ENCODE measurements at places on chromosomes 6 and 20. TPM values are rescaled to one million over a fixed set of nuclear protein-coding genes. Genes with fewer than 3 reads are reported as not detected.
A peak's percentile ranks its signal among the peaks of the same experiment; 100 is the strongest.

Gene NKX2-2
- total RNA-seq = not detected

Gene APOBEC2
- not detected for total RNA-seq

Gene VSTM2L
- 0.69 TPM for total RNA-seq

Gene LY6G6D
- total RNA-seq = not detected

Gene DDO
- total RNA-seq = not detected

Gene EPPIN
- total RNA-seq = not detected

Gene RUNX2
- total RNA-seq = 1.1 TPM

- H3K4me3 ChIP-seq = peak overlapping the region; percentile 54
- H3K27me3 ChIP-seq = no peaks in the 10 kb centered on the region
- H3K27ac ChIP-seq = peak overlapping the region; percentile 98
- H3K4me1 ChIP-seq = peaks cover 77% of the 10 kb centered on the region
- H3K36me3 ChIP-seq = no peaks in the 10 kb centered on the region
Observed at GRCh38 chr20:47358672-47359529, 2.4 kb upstream of the ZMYND8 start.

DNA sequence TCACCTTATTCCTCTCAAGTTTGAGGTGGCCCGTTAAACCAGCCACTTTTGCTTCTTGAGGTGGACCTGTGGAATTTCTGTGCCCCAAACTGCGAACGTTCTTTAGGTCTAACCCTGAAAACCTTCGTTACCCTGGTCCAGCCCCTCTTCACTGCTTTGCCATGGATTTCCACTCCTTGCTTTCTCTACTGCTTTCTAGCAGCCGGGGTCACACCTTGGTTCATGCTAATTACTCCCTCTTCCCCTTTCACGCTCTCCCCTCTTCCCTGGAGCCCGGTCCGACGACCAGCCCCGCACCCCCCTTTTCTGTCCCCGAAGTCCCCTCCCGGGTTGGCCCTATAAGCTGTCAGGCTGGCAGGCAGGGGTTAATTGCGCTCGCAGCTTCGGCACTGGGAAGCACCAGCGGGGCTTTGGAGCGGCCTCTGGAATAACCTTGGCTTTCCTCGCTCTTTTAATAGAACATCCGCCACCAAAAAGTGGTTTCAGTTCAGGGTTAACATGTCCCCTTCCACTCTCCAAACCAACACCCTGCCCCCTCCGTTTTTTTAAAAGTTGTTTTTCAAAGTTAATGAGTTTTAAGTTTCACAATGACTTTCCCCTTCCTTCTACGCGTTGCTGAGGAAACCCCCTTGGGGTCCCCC lies 1.4 kb upstream of the HIVEP1 start:
- H3K27ac ChIP-seq = peak overlapping the region; percentile 74
- peaks cover 26% of the 10 kb centered on the region for H3K4me1 ChIP-seq
- H3K36me3 ChIP-seq = no peaks in the 10 kb centered on the region
- H3K4me3 ChIP-seq = peak overlapping the region; percentile 72
- H3K27me3 ChIP-seq = no peaks in the 10 kb centered on the region
- no peak for DNase-seq

DNA sequence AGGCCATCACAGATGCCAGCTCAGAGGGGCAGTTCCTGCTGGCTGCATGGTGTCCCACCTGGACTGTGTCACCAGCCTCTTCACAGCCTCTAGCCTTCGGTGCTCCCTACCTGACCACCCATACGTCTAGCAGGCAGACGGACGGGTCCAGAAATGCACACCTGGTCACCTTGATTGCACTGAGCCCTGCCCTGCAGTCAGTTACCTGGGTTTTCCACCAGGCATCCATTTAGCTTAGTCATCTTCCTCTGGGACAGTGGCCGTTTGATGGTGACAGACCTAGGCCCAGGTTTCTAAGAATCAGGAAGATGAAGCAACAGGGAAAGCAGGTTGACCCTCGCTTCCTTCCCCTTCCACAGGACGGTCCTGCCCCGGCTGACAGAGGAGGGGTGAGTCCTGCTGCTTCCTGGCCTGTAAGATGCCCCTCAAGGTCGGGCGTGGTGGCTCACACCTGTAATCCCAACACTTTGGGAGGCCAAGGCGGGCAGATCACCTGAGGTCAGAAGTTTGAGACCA lies 9.8 kb upstream of the BPI start:
- DNase-seq = no peak
- H3K4me1 ChIP-seq = no peaks in the 10 kb centered on the region
- no peaks in the 10 kb centered on the region for H3K36me3 ChIP-seq
- H3K27ac ChIP-seq = no peak overlapping the region

GRCh38 chr6:44225579-44226325 lies 2.4 kb downstream of the SLC29A1 start:
- H3K27me3 ChIP-seq = no peaks in the 10 kb centered on the region
- no peak overlapping the region for H3K27ac ChIP-seq
- DNase-seq = no peak
- H3K4me3 ChIP-seq = no peak overlapping the region
- peaks cover 25% of the 10 kb centered on the region for H3K36me3 ChIP-seq

GRCh38 chr6:143878272-143878760 lies 14.0 kb downstream of the ZC2HC1B start:
- no peak overlapping the region for H3K4me3 ChIP-seq
- no peaks in the 10 kb centered on the region for H3K36me3 ChIP-seq
- DNase-seq = no peak
- H3K27me3 ChIP-seq = no peaks in the 10 kb centered on the region
- no peaks in the 10 kb centered on the region for H3K4me1 ChIP-seq

- no peaks in the 10 kb centered on the region for H3K36me3 ChIP-seq
- H3K4me3 ChIP-seq = no peak overlapping the region
- H3K27ac ChIP-seq = no peak overlapping the region
- H3K27me3 ChIP-seq = no peaks in the 10 kb centered on the region
- DNase-seq = peak; percentile 23
Observed at GRCh38 chr6:104118274-104118673, 741.4 kb downstream of the HACE1 start.

DNA sequence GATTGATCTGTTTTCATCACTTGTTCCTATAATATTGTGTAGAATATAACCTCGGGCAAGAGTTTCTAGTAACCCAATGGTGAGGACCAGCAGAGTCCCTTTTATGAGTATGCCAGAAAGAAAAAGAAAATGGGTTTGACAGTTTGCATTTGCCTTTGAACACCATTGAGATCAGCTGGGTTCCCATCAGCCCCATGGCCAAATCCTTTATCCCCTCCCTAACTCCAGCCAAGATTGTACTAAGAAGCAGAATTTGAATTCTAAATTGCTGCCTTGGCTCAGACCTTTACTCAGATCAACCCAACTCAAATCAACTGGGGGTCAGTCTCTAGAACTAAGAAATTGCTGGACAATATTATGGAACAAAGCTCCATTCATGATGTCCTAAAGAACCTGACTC lies 187.4 kb downstream of the TBC1D7 start:
- no peak overlapping the region for H3K27ac ChIP-seq
- H3K4me3 ChIP-seq = no peak overlapping the region
- peaks cover 41% of the 10 kb centered on the region for H3K27me3 ChIP-seq
- no peaks in the 10 kb centered on the region for H3K36me3 ChIP-seq
- DNase-seq = no peak
- H3K4me1 ChIP-seq = no peaks in the 10 kb centered on the region

GRCh38 chr6:165807249-165807960 lies 144.4 kb upstream of the PDE10A start:
- no peak overlapping the region for H3K27ac ChIP-seq
- H3K4me3 ChIP-seq = no peak overlapping the region
- DNase-seq = no peak
- H3K4me1 ChIP-seq = no peaks in the 10 kb centered on the region

GRCh38 chr6:124722141-124722878 lies 239.9 kb upstream of the RNF217 start:
- H3K36me3 ChIP-seq = no peaks in the 10 kb centered on the region
- H3K27me3 ChIP-seq = peaks cover 3% of the 10 kb centered on the region
- no peak overlapping the region for H3K4me3 ChIP-seq
- no peak for DNase-seq
- H3K4me1 ChIP-seq = no peaks in the 10 kb centered on the region

- no peak overlapping the region for H3K4me3 ChIP-seq
- DNase-seq = no peak
Observed at GRCh38 chr6:113636357-113636824, 220.8 kb upstream of the MARCKS start.

DNA sequence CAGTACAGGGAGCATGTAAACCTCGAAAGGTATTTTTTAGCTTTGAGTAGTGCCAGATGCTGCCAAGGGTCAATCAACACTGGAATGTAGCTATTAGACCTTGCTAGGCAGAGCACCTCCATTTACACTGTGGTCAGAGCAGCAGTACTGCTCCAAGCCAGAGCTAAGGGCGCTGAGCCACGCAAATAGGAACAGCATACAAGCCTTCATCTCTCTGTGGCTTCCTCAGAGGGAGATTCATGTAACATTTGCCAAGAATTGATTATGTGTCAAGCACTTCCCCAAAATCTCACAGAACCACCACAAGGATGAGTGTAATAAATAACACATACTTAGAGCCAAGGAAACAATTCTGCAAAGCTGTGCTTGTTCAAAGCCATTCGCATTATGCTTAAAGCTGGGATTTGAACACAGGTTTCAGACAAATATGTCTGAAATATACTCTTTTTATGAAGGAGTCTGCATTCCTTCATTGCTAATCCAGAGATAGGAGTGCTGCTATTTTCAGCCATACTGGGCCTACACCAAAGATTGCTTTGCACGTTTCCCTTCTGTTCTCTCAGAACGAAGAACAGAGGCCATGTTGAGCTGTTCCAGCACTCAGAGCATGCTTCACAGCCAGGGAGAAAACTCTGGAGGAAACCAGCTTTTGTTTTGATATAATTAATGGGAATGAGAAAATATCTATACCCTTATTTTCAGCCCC lies 97.7 kb downstream of the SLC16A10 start:
- H3K36me3 ChIP-seq = no peaks in the 10 kb centered on the region
- no peak overlapping the region for H3K27ac ChIP-seq
- no peaks in the 10 kb centered on the region for H3K4me1 ChIP-seq
- no peak overlapping the region for H3K4me3 ChIP-seq
- DNase-seq = no peak

DNA sequence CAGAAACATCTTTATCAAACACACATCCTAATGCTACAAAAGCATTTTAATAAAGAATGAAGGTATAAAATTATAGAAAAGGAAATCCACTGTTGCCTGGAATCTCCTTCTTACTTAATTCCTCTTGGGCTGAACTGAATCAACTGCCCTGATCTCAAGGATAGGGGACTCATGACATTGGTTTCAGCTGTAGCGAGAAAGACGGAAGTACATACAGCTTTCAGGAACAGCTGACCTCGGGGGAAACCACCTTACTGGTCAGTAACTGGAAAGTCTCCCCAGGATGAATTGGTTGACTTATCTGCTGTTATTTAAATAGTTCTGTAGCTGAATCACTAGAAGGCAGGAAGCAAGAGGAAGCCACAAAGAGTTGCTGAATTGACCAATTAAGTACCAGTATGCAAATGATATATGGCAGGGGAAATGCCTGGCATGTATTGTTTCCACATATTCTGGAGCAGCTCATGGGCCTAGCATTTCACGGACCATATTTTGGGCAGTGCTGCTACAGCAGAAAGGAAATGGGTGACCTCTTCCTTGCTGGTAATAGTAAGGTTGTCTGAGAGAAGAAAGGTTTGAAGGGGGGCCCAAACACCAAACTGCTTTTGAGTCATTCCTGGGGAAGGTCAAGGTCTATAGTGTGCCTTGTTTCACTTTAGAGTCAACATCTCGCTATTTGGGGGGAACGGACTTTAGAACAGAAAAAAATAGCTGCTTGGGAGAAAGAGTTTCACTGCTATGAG lies 43.7 kb upstream of the MAP7 start:
- DNase-seq = peak; percentile 16
- no peak overlapping the region for H3K27ac ChIP-seq
- peaks cover 10% of the 10 kb centered on the region for H3K4me1 ChIP-seq
- H3K4me3 ChIP-seq = no peak overlapping the region
- no peaks in the 10 kb centered on the region for H3K27me3 ChIP-seq

GRCh38 chr6:156402628-156403027 lies 374.6 kb upstream of the ARID1B start:
- H3K27me3 ChIP-seq = 0 out of 2 replicates have a peak, but pooled peaks cover 3% of the 10 kb centered on the region
- H3K27ac ChIP-seq = no peak overlapping the region
- no peak overlapping the region for H3K4me3 ChIP-seq
- no peaks in the 10 kb centered on the region for H3K4me1 ChIP-seq

DNA sequence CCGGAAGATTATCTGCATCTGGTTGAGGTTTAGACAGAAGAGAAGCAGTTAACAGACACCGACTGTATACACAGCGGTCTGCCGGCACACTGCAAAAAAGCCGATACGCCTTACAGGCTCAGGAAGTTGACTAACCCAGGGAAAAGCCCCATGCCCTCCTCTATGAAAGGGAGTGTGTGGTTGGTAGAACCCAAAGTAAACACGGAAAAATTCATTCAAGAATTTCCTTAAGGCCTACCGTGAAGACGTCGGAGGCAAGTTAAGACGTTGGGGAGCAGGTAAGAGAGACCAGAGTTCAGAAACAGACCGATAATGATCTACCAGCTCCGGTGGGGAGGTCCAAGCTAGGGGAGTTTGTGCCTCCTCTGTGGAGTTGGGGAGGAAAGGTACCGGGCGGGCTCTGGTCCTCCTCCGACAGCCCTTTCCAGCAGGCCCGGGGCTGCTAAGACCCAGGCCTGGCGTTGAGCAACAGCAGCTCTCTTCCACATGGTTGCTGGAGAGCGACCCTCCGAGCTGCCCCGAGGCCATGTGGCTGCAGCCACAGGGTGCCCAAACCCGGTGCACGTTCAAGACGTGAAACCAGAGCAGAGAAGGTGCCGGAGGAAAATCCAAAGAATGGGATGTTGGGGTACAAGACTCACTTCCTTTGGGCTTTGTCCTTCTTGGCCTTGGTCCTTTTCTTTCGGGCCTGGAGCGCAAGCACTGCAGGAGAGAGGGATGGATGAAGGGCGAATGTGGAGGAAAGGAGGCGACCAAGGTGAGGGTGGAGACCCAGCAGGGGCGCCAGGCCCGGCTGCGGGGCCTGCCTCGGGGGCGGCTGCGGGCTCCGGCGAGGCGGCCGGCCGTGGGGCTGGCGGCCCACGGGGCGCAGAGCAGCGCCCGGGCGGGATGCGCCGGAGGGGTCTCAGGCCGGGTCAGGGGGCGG lies 809 bp downstream of the SRPK1 start:
- H3K27me3 ChIP-seq = no peaks in the 10 kb centered on the region
- H3K4me1 ChIP-seq = peaks cover 30% of the 10 kb centered on the region
- no peak for DNase-seq
- H3K27ac ChIP-seq = peak overlapping the region; percentile 76
